ENCODE measurements at places on chromosomes 2 and 18.

DNA sequence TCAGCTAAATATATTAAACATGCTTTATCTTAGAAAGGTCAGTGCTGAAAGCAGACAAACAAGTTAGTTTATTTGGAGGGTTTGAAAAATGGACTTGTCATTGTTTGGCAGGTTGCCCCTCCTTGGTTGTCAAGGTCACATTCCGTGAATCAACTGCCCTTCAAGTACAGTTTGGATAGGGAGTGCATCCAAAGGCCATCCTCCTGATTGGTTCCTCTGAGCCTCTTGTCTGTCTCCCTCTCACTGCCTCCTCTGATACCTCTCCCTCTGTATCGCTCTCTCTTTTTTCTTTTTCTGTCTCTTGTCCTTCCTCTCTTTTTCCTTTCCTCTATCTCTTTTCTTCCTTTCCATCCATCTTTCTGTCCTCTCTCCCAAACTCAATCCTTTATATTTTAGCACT is 5.4 kb downstream of the ITGAV start:
- no peaks in the 10 kb centered on the region for H3K27me3 ChIP-seq
- H3K4me1 ChIP-seq, result peaks cover 19% of the 10 kb centered on the region
- no peak overlapping the region for H3K4me3 ChIP-seq

- H3K4me1 ChIP-seq, result peaks cover 8% of the 10 kb centered on the region
- DNase-seq, result no peak
- H3K4me3 ChIP-seq, result no peak overlapping the region
- H3K27ac ChIP-seq, result no peak overlapping the region
- H3K27me3 ChIP-seq, result no peaks in the 10 kb centered on the region
- no peaks in the 10 kb centered on the region for H3K36me3 ChIP-seq
These were observed 132.0 kb downstream of the NDUFA10 start for GRCh38 chr2:239893236-239893515.

DNA sequence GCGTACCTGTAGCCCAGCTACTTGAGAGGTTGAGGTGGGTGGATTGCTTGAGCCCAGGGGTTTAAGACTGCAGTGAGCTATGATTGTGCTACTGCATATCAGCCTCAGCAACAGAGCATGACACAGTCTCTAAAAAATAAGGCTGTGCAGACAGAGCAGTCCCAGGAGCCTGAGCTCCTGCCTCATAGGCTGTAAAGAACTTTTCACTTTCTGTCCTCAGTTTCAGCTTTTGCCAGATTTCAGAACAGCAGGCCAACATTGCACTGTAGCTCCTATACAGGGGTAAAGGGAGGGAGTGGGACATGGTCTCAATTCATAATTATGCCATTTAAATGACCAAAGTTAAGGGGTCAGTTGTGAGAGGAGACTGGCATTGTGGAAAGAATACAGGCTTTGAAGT is 150.6 kb downstream of the GALNT1 start:
- no peaks in the 10 kb centered on the region for H3K36me3 ChIP-seq
- H3K4me1 ChIP-seq, result no peaks in the 10 kb centered on the region
- H3K4me3 ChIP-seq, result no peak overlapping the region
- no peak overlapping the region for H3K27ac ChIP-seq
- no peak for DNase-seq

DNA sequence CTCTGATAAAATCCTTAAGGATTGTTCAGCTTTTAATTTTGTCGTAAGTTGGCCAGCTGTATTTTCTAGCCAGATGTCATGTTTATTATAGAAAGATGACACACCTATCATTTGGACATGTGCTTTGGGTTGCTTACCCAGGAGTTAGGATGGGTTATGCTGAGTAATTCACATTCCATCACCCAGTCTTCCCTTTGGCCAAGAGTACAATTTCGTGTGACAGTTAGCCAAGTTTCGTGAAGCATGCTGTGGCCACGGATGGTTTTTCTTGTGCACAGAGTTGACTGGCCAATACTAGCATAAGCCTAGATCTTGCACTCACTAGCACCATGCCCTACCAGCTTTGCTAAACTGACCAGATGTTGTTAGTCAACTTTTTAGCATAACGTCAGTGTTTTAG is 5.8 kb downstream of the MAPRE3 start:
- H3K4me1 ChIP-seq, result no peaks in the 10 kb centered on the region
- H3K4me3 ChIP-seq, result no peak overlapping the region
- no peaks in the 10 kb centered on the region for H3K36me3 ChIP-seq
- H3K27ac ChIP-seq, result no peak overlapping the region

- peak; percentile 62 for DNase-seq
- peaks cover 17% of the 10 kb centered on the region for H3K36me3 ChIP-seq
- no peaks in the 10 kb centered on the region for H3K27me3 ChIP-seq
- peak overlapping the region; percentile 53 for H3K27ac ChIP-seq
These were observed 141.4 kb downstream of the BCL2 start for GRCh38 chr18:63177919-63178821.

- no peak for DNase-seq
- H3K36me3 ChIP-seq, result no peaks in the 10 kb centered on the region
- H3K4me3 ChIP-seq, result no peak overlapping the region
These were observed 27.4 kb downstream of the FABP1 start for GRCh38 chr2:88100489-88100858.

GRCh38 chr2:196200557-196200956 is 29.2 kb upstream of the STK17B start:
- H3K27ac ChIP-seq, result no peak overlapping the region
- no peaks in the 10 kb centered on the region for H3K27me3 ChIP-seq
- no peak for DNase-seq
- H3K36me3 ChIP-seq, result no peaks in the 10 kb centered on the region
- no peak overlapping the region for H3K4me3 ChIP-seq

Measured in DND-41 (cell line).